ENCODE measurements at places on chromosomes 7 and 10.

- DNase-seq = peak; percentile 55
Measured at GRCh38 chr10:132848951-132849545, 63.1 kb upstream of the NKX6-2 start.

GRCh38 chr10:104779701-104780100 lies 138.6 kb downstream of the SORCS3 start:
- DNase-seq = no peak

- no peak for DNase-seq
Measured at GRCh38 chr7:79176859-79177477, 276.5 kb downstream of the MAGI2 start.

- DNase-seq = no peak
Measured at GRCh38 chr7:130301501-130302020, 8.6 kb downstream of the CPA4 start.

GRCh38 chr10:92274071-92274470 lies 16.8 kb downstream of the CPEB3 start:
- no peak for DNase-seq

- DNase-seq = no peak
Measured at GRCh38 chr10:33193701-33194521, 140.6 kb downstream of the NRP1 start.

DNA sequence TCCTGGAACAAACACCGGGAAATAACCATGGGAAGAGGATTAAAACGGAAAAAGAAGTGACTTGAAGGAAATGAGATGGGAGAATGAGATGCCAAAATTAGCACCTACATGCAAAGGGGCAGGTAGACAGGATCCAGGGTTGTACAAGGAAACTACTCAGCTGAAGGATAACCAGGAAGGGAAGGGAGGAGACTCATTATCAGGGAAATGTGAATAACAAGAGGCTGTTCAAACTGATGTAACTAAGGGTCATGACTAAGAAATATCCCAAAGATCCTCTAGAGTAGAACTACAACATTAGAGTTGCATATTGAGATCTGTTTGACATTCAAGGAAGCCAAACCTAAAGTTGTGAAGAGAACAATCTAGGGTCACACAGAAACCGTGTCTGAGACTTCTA lies 166.2 kb upstream of the SP8 start:
- DNase-seq = no peak

- DNase-seq = no peak
Measured at GRCh38 chr7:2689951-2690705, 2.1 kb downstream of the AMZ1 start.

GRCh38 chr7:100177045-100178001 lies at the start of the genes GPC2 and STAG3:
Gene GPC2, minus strand, starts transcription at chr7:100177381. Its CDS starts 182 bp downstream, at chr7:100177199.
Gene STAG3, plus strand, starts transcription at chr7:100177918. Its CDS starts 2,639 bp downstream, at chr7:100180557.
- DNase-seq = peak; percentile 83

DNA sequence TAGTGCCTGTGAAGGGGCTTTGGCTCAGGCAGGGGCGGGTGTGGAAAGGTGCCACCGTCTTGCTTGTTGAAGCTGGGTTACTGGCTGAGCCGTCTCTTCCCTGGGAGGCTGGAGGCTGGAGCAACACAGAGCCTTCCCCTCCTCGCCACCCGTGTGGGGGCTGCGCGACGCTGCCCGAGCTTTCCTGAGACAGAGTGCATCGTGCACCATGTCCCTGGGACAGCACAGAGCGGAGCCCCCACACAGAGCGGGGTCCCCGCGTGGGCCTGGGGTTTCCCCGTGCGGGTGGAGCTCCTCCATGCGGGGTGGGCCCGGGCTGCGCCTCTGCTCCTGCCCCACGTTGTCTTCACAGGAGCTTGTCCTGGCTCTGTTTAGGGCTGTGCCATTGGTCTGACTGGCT lies 69.9 kb downstream of the INPP5A start:
- no peak for DNase-seq

DNA sequence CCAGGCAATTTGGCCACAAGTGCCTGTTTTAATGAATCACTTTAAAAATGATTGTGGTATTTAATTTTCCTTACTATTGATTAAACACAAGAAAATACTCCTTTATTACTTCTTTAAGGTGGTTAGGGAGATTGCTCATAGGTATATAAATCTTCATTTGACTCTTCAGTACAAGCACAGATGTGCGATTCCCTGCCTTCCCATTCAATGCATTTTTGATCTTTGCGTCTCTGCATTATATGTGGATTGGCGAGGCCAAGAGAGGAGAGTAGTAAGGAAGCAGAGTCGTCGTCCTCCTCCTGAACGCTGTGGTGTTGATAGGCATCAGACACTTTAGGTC lies 683.7 kb downstream of the LRMDA start:
- DNase-seq = no peak

GRCh38 chr10:18681971-18682411 lies 22.8 kb downstream of the ARL5B start:
- DNase-seq = no peak

DNA sequence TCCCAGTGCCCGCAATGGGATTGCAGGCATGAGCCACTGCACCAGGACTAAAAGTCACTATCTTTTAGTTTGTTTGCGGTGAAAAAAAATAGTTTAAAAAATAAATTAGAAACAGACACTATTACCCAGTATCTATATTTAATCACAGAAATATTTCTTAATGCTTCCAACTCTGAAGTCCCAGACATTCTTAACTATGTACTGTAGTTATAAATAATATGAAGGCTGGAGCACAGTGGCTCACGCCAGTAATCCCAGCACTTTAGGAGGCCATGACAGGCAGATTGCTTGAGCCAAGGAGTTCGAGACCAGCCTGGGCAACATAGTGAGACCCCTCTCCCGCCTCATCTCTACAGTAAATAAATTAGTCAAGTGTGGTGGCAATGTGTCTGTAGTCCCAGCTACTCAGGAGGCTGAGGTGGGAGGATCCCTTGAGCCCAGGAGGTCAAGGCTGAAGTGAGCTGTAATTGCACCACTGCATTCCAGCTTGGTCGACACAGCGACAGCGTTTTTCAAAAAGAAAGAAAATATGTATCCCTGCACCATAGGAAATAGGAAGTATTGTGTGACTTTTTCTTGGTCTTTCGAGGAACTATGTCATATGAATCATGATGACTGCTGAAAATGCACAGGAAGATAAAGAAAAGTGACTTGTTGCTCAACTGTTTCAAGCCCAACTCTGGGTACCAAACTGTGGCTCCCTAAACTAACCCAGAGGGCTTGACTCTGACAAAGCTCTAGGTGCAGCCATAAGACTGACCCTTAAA lies 74.9 kb upstream of the STEAP1B start:
- DNase-seq = no peak

- DNase-seq = no peak
Measured at GRCh38 chr10:49633327-49634068, 19.7 kb downstream of the CHAT start.

DNA sequence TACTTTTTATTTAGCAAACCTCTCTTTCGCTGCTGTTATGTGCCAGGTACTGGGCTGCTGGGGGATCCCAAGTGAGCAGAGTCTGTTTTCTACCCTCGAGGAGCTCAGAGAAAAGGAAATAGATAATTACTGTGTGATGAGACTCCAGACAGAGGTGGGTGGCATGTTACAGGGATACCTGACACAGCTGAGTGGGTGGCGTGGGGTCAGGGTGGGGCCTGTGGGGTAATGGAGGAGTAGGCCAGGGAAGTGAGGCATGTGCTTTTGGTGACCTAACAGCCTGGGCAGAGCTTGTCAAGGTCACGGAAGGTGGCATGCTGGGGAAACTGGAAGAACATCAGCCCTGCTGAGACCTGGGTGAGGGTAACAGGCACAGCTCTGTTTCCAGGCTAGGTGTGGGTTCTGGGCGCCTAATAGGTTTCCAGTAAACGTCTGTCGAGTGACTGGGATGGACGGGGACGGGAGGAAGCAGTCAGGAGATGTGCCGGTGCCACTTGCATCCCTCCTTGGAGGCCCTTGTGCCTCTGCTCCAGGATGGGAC lies 36.5 kb upstream of the MMD2 start:
- DNase-seq = no peak

GRCh38 chr7:474605-475424 lies 44.8 kb downstream of the PDGFA start:
- no peak for DNase-seq

- no peak for DNase-seq
Measured at GRCh38 chr7:91288208-91288824, 24.1 kb downstream of the FZD1 start.

DNA sequence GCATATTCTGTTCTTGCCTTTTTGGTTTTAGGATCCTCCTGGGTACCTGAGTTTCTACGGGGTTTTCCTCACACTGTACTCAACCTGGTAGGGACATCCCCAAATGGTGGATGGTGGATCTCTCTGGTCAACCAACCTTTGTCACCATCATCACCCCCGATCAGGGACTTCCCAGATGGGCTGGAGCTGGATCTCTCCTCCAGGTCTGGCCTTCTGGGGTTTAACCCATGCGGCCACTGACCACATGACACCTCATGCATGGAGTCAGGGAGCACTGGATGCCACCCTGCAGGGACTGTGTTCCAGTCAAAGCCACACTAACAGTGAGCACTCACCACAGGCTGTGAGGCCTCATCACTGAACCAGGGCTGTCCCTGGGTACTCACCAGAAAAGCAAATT lies 80.0 kb downstream of the CELF2 start:
- no peak for DNase-seq

Data from ascending aorta (tissue), 2 donors.